ENCODE measurements at places on chromosomes 11 and 22.

- H3K4me3 ChIP-seq, result no peak overlapping the region
- H3K27ac ChIP-seq, result no peak overlapping the region
- no peaks in the 10 kb centered on the region for H3K36me3 ChIP-seq
- H3K4me1 ChIP-seq, result no peaks in the 10 kb centered on the region
These were observed 152.2 kb upstream of the E2F8 start for GRCh38 chr11:19392847-19393518.

DNA sequence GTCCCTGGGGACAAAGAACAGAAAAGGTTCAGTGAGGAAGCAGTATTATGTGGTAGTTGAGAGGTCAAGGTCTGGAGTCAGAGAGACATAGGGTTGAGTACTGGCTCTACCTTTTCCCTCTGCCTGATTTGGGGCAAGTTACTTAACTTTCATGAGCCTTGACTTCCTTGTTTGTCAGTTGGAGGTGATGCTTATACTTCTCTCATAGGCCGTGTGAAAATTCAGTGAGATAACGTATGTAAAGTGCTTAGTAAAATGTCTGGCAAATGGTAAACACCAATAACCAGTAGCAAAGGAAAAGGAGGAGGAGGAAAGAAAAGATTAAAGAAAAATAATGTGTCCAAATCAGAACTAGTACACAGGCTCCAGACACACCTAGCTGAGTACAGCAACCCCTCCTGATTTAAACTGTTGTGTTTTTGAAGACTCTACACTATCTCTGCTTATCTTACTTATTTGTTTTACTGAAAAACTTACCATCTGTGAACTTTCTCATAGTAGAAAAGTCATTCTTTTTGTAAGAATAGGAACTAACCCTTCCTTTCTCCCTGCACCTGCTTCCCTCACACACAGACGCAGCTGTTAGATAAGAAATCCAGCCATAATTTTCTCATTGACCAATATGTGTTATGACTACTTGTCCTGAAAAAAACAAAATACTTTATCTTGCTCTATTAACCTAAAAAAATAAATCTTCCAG, 126.9 kb downstream of the CD44 start:
- H3K36me3 ChIP-seq, result no peaks in the 10 kb centered on the region

DNA sequence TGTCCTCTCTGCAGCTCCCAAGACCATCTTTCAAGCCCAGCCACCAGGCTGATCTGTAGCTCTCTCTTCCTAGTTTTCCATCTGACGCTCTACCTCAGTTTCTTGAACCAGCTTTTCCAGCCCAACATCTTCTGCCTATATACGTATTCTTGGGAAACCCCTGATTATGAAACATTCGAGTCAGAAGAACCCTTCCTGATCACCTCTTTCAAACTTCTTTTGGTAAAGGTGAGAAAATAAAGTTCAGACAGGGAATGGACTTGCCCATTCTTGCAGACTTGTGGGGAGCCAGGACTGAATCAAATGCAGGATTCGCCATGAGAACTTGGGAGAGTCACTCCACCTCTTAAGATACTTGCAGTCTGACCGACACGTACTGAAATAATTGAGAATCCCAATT, 169.5 kb upstream of the NARS2 start:
- H3K27ac ChIP-seq, result no peak overlapping the region
- DNase-seq, result no peak
- no peaks in the 10 kb centered on the region for H3K27me3 ChIP-seq
- no peak overlapping the region for H3K4me3 ChIP-seq
- no peaks in the 10 kb centered on the region for H3K36me3 ChIP-seq
- H3K4me1 ChIP-seq, result no peaks in the 10 kb centered on the region

DNA sequence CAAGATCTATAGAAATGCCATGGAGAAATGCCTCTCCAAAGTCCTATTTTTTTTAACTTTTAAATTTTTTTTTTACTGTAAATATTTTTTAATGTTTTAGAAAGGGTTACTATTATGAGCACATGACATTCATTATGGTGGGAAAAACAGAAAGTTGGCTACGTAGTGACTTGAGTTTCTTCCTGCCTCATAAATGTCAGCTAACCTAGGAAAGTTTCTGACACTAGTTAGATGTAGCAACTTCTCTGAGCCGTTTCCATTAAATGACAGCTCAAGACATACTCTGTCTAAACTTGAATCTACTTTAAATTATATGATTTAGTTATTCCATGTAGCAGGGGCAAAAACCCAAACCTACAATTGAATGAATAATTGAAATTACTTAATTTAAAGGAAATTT, 18.4 kb upstream of the CTSC start:
- H3K4me1 ChIP-seq, result no peaks in the 10 kb centered on the region
- no peak for DNase-seq
- no peaks in the 10 kb centered on the region for H3K36me3 ChIP-seq
- H3K27ac ChIP-seq, result no peak overlapping the region

- peaks cover 87% of the 10 kb centered on the region for H3K36me3 ChIP-seq
- DNase-seq, result no peak
- no peak overlapping the region for H3K4me3 ChIP-seq
These were observed 16.8 kb downstream of the CRY2 start for GRCh38 chr11:45864041-45864440.

- no peaks in the 10 kb centered on the region for H3K36me3 ChIP-seq
- no peaks in the 10 kb centered on the region for H3K4me1 ChIP-seq
- no peak for DNase-seq
- H3K27ac ChIP-seq, result no peak overlapping the region
- H3K4me3 ChIP-seq, result no peak overlapping the region
- no peaks in the 10 kb centered on the region for H3K27me3 ChIP-seq
These were observed 472.3 kb downstream of the BRD1 start for GRCh38 chr22:49355211-49355920.

GRCh38 chr11:128615612-128616011, 28.3 kb upstream of the ETS1 start:
- DNase-seq, result peak; percentile 48
- H3K27ac ChIP-seq, result no peak overlapping the region
- H3K4me3 ChIP-seq, result no peak overlapping the region
- no peaks in the 10 kb centered on the region for H3K36me3 ChIP-seq
- no peaks in the 10 kb centered on the region for H3K27me3 ChIP-seq
- H3K4me1 ChIP-seq, result peaks cover 9% of the 10 kb centered on the region

GRCh38 chr22:49915610-49916009, 2.6 kb downstream of the ALG12 start:
- peaks cover 23% of the 10 kb centered on the region for H3K4me1 ChIP-seq
- no peak overlapping the region for H3K4me3 ChIP-seq
- DNase-seq, result no peak
- no peaks in the 10 kb centered on the region for H3K27me3 ChIP-seq
- H3K36me3 ChIP-seq, result peaks cover 21% of the 10 kb centered on the region

- no peak for DNase-seq
- H3K4me1 ChIP-seq, result no peaks in the 10 kb centered on the region
- H3K27me3 ChIP-seq, result no peaks in the 10 kb centered on the region
- no peaks in the 10 kb centered on the region for H3K36me3 ChIP-seq
- H3K27ac ChIP-seq, result no peak overlapping the region
- no peak overlapping the region for H3K4me3 ChIP-seq
These were observed 64.2 kb downstream of the CELSR1 start for GRCh38 chr22:46473021-46473779.

DNA sequence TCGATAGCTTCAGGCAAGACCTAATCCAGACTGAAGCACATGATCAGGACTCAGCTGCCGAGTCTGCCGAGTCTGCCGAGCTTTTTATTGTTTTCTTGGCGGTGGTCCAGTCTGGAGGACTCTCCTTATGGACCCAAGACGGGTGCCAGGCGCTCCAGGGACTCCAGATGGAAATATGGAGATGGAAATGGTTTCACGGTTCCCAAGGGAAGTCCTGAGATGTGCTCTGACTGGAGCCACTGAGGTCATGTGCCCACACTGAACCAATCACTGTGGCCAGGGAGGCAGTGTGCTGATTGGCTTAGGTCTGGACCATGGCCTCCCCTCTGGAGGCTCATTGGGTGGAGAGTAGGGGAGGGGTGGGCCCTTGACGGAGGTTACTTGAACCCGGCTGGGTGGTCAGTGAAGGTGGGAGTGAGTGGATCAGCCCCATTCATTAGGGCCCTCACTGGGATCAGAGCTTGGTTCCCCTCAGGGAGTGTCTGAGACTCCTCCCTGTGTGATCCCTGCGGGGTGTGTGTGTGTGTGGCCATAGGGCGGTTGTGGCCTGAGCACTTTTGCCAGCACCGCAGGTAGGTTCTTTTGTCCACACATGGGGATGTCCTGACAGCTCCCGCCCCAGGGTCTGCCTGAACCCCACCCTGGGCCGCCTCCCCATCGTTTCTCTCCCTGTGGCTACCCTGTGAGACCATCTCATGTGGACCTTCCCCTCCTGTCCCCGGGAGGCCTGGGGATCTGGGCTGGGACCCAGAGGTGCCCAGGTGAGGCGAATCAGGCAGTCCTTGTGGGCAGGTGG, 14.0 kb downstream of the RPS6KA4 start:
- H3K4me1 ChIP-seq, result no peaks in the 10 kb centered on the region
- no peak for DNase-seq
- no peak overlapping the region for H3K4me3 ChIP-seq
- H3K36me3 ChIP-seq, result peaks cover 22% of the 10 kb centered on the region
- no peak overlapping the region for H3K27ac ChIP-seq

- no peak overlapping the region for H3K27ac ChIP-seq
- H3K27me3 ChIP-seq, result no peaks in the 10 kb centered on the region
- no peak overlapping the region for H3K4me3 ChIP-seq
- H3K36me3 ChIP-seq, result peaks cover 28% of the 10 kb centered on the region
- DNase-seq, result no peak
These were observed 9.4 kb downstream of the UEVLD start for GRCh38 chr11:18578975-18579598.

GRCh38 chr22:42996646-42997365, 18.1 kb downstream of the PACSIN2 start:
- DNase-seq, result no peak
- H3K4me3 ChIP-seq, result no peak overlapping the region
- H3K27ac ChIP-seq, result peak overlapping the region; percentile 86
- peaks cover 82% of the 10 kb centered on the region for H3K4me1 ChIP-seq
- H3K36me3 ChIP-seq, result no peaks in the 10 kb centered on the region

DNA sequence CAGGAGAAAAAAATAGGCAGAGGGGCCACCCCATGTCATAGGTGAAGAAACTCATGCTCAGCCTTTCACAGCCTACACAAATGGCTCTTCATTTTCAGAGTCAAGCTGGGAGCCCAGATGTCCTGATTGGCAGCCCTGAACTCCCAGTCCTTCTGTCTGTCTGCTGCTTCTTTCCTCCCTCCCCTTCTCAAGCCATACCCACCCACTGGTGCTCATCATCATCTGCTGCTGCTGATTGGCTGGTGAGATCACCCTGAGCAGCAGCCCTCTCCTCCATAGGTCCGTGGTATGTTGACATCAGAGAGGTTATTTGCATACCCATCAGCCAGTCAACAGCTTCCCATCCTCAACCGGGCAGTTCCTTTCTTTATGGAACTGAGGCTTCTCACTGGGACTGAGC, 46.1 kb upstream of the PRDM11 start:
- H3K27me3 ChIP-seq, result no peaks in the 10 kb centered on the region
- no peaks in the 10 kb centered on the region for H3K36me3 ChIP-seq
- no peaks in the 10 kb centered on the region for H3K4me1 ChIP-seq
- no peak overlapping the region for H3K27ac ChIP-seq
- no peak for DNase-seq

DNA sequence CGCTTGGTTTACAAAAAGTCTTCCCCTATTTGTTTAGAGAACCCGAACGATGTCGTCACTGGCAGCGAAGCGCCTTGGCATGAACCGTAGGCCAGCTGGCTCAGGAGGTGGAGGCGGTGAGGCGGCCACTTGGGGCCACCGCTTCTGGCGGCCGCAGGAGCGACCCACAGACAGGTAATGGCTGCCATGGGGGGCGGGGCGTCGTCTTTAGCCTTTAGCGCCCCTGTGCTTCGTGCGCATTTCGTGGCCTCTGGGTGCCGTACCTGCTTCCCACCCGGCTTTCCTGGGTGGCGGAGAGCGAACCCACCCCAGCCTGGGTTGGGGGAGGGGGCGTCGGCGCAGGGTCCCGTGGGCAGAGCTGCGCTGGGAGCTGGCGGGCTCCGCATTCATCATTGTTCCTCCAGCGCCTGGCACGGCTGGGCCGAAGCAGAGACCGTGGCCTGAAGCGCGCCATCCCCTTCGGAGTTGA, 469 bp upstream of the OSBP2 start:
- H3K4me1 ChIP-seq, result peaks cover 15% of the 10 kb centered on the region
- no peaks in the 10 kb centered on the region for H3K36me3 ChIP-seq
- H3K27ac ChIP-seq, result peak overlapping the region; percentile 65
- peak overlapping the region; percentile 55 for H3K4me3 ChIP-seq

GRCh38 chr11:1773994-1774550, 10.3 kb upstream of the CTSD start:
- no peak overlapping the region for H3K4me3 ChIP-seq
- no peaks in the 10 kb centered on the region for H3K36me3 ChIP-seq

DNA sequence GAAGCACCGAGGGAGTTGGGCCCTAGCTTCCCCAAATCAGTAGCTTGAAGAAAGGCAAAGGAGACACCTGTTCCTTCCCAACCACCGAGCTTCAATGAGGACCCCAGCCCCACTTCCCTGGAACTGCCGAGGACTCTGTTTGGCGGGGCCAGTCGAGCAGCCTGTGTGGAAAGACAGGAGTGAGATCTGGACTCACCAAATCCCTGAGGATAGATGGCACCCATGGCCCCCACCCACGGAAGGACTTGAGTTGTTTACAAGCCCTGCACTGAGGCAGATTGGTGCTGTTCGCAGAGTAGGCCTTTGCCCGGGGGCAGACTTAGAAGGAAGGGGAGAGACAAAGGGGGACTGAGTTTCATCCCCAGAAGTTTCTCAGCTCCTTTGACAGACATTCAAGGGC, 64.6 kb downstream of the FEZ1 start:
- no peak for DNase-seq
- H3K27me3 ChIP-seq, result no peaks in the 10 kb centered on the region
- H3K27ac ChIP-seq, result no peak overlapping the region

- no peaks in the 10 kb centered on the region for H3K4me1 ChIP-seq
- H3K27me3 ChIP-seq, result no peaks in the 10 kb centered on the region
- H3K27ac ChIP-seq, result no peak overlapping the region
- DNase-seq, result no peak
- no peaks in the 10 kb centered on the region for H3K36me3 ChIP-seq
These were observed 17.7 kb downstream of the ELFN2 start for GRCh38 chr22:37409459-37410050.

GRCh38 chr11:100887659-100888058, 200.6 kb downstream of the ARHGAP42 start:
- no peaks in the 10 kb centered on the region for H3K36me3 ChIP-seq
- no peak overlapping the region for H3K27ac ChIP-seq
- H3K27me3 ChIP-seq, result no peaks in the 10 kb centered on the region
- H3K4me1 ChIP-seq, result peaks cover 8% of the 10 kb centered on the region
- no peak overlapping the region for H3K4me3 ChIP-seq
- DNase-seq, result no peak

GRCh38 chr11:87281496-87281895, 243.8 kb downstream of the TMEM135 start:
- H3K27ac ChIP-seq, result no peak overlapping the region
- no peak for DNase-seq
- H3K27me3 ChIP-seq, result no peaks in the 10 kb centered on the region
- no peaks in the 10 kb centered on the region for H3K36me3 ChIP-seq
- no peak overlapping the region for H3K4me3 ChIP-seq
- no peaks in the 10 kb centered on the region for H3K4me1 ChIP-seq

DNA sequence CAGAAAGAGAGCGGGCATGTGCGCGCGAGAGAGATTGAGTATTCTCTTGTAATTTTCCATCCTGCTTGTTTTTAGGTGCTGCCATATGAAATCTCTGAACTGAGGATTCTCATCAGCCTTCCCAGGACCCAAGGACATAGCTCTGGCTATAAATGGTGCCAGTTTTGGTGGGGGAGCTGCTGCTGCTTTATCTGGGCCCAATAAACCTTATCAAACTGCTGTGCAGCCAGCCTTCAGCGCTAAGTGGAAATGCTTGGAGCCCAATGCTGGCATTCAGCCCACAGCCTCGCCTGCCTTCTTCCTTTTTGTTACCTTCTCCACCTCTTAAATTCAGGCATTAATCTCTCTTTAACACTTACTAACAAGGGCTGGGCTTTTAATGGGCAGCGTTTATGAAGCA, 2.4 kb upstream of the ZBTB16 start:
- DNase-seq, result no peak
- peak overlapping the region; percentile 100 for H3K27ac ChIP-seq
- no peak overlapping the region for H3K4me3 ChIP-seq
- peaks cover 28% of the 10 kb centered on the region for H3K4me1 ChIP-seq

All from right atrium auricular region (tissue), 2 donors.